Peyer's patch (tissue), 4 donors: ENCODE measurements at places on chromosomes 1 and 21. TPM values are rescaled to one million over a fixed set of nuclear protein-coding genes. Genes with fewer than 3 reads are reported as not detected.

The CELA3A gene
- total RNA-seq, result not detected

The SH2D5 gene
- total RNA-seq, result not detected

The LRRC38 gene
- not detected for total RNA-seq

GRCh38 chr1:12518931-12519692 lies 98.9 kb downstream of the DHRS3 start:
- DNase-seq, result no peak

- no peak for DNase-seq
Observed at GRCh38 chr1:156276966-156277381, 5.7 kb downstream of the SMG5 start.
